ENCODE measurements at places on chromosomes 5 and 9. TPM values are rescaled to one million over a fixed set of nuclear protein-coding genes. Genes with fewer than 3 reads are reported as not detected.

DNA sequence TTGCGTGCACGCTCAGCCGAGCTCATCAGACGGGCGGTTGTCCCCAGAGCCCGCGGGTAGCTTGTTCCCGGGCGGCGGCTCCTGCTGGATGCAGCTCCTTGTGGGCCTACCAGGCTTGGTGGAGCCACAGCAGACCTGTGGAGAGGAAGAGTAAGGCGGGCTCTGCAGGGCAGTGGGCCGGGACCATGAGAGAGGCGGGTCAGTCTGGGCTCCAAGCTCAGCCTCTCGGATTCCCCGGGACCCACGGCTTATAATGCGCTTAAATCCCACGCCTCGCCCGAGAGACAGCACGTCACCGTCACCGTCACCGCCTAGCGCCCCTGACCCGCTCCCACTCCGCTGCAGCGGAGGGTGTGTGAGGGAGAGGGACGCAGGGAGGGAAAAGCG lies 1.9 kb upstream of the ANKRD18A start:
- peak; percentile 17 for DNase-seq

- DNase-seq: no peak
Observed at GRCh38 chr5:36877667-36878391, 1.3 kb downstream of the NIPBL start.

GRCh38 chr9:111661802-111662521 lies 557 bp downstream of the GNG10 start:
- no peak for DNase-seq

- DNase-seq: no peak
Observed at GRCh38 chr9:105658351-105658750, 3.9 kb upstream of the TAL2 start.

- no peak for DNase-seq
Observed at GRCh38 chr5:110463106-110463505, 263.4 kb downstream of the TMEM232 start.

DNA sequence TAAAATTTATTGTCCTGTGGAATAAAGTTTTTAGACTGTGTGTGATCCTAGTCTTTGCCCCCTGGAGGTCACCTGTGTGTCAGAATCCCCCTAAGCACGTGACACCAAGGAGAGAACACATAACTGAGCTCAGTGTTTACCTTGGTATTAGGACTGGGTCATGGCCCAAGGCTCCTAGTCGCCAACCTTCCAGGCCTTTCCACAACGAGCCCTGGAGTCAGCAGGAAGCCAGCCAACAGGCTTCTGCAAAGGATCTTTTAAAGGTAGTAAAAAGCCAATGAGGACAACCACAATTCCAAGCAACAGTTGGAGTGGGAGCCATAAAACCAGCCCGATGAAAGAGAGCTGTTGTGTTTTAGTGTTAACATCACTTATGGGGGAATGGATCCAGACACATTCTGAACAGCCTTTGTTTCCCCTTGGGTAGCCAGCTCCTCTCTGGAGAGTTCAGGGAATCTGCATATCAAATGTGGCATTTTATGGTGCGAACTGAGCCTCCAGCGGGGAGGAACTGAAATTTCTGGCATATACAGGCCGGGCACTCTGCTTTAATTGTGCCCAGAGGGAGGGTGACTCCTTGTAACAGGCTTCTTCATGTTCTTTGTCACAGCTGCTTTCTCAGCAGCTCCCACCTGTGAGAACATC lies 239.9 kb downstream of the FSTL4 start:
- DNase-seq: no peak

DNA sequence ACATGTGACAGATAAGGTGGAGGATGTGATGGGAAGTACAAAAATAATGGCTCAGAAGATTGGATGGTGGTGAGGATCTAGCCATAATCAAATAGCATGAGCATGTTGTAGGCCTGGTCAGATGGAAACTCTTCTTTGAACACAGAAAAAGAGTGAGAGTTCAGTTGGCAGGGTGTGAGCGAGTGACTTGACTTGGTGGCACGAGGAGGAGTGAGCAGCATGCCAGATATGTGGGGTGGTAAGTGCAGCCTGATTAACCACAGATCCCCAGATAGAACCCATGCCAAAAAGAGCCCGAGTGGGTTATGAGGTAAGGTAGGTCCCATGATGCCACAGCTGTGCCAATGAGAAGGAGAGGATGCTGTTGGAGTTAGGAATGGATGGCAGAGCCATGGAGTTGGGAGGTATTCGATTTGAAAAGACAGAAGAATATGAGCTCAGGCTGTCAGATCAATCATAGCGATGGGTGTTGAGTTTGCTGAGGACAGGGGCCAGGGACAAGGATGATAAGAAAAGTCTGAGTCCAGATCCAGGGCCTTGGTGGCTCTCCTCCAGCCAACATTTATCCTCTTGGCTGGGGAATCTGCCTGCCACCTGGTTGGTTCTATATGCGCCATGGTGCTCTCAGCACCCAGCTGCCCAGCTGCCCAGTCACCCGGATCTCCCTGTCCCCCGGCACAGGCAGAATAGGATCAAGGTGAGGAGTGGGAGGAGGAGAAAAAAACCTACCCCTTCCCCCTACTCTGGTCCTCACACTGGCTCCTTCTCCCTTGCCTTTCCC lies 16.5 kb downstream of the GARNL3 start:
- peak; percentile 70 for DNase-seq

Gene DNAJC21
- total RNA-seq: 61.2 TPM

GRCh38 chr9:34276772-34277171 lies 52.3 kb downstream of the KIF24 start:
- DNase-seq: no peak

- no peak for DNase-seq
Observed at GRCh38 chr9:13424204-13424603, 144.7 kb upstream of the MPDZ start.

Gene FAM151B
- total RNA-seq: 2.1 TPM

DNA sequence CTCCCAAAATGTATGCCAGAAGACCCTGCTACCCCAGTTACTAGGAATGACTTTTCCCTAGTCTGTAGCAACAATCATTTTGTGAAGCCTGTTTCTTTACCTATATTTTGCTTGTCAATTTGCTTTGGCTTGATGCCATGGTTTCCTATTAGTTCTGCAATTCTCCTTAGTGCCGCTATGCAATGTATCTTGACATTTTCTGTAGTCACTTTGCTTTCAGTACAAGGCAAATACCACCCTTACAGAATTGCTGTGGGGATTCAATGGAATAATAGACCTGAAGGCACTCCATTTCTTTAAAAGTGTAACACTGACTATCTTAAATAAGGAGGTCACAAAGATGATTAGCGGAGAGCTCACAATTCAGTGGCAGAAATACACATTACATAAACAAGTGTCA lies 291.1 kb downstream of the NR2F1-AS1 start:
- DNase-seq: no peak

DNA sequence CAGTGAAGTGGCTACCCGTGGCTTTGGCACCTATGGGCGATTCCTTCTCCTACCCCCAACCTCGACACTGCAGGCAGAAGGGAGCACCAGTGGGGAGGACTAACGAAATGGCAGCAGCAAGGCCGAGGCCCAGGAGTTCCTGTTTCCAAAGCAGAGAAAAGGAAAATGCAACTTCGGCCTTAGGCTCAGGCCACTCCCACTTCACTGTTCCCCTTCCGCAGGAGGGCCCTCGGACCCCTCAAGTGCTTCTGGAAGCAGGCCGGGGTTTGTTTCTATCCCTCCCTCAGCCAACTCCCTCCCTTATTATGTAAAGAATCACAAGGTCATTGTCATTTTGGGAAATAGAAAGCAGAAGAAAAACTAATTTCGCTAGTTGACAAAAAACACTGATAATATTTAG lies 36.4 kb upstream of the NKX2-5 start:
- DNase-seq: no peak

DNA sequence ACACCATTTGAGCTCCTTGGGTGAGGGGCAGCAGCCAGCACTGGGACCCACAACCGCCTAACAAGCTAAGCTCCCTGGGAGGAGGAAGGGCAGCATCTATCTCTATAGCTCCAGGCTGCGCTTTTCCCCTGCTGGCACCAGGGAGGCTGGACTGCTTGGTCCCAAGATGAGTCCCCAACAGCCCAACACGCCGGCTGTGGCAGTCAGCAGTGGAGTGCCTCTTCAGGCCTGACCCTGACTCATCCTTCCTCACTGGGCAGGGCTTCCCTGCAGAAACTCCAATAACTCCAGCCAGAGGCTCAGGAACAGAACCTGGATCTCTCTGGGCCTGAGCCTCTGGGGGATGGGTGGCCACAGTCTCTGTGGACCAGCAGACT lies 113.7 kb upstream of the ADAMTS16 start:
- DNase-seq: no peak

GRCh38 chr5:16881251-16881650 lies 54.8 kb downstream of the MYO10 start:
- DNase-seq: no peak

- DNase-seq: no peak
Observed at GRCh38 chr9:36127652-36128244, 8.8 kb upstream of the GLIPR2 start.

Gene OR1J2
- total RNA-seq: not detected

DNA sequence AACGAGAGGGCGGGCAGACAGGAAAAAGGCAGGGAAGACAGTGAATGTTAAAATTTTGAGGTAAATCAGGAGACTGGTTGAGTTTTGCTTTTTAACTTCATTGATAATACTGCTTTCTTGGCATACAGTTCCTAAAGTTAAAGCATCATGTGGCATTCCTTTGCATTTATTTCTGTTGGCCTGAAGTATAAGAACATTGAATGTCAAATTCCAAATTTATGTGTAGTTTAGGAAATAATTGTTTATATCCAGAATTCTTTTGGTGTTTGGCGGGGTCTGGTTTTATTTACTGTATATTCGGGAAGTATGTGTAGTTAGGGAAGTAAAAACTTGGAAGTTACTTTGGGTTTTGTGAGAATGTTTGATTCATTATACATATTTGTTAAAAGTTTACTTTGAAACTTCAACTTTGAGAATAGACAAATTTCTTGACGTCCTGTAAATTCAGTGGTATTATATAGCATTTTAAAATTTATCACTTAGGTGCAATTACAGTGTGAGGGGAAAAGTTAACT lies 83.2 kb downstream of the PTPDC1 start:
- no peak for DNase-seq

GRCh38 chr9:137076636-137077009 lies 694 bp upstream of the UAP1L1 start:
- DNase-seq: no peak

- no peak for DNase-seq
Observed at GRCh38 chr5:160445132-160445531, 23.5 kb downstream of the PTTG1 start.

- no peak for DNase-seq
Observed at GRCh38 chr9:121926351-121926801, 166.7 kb downstream of the TTLL11 start.

- DNase-seq: peak; percentile 47
Observed at GRCh38 chr5:82519558-82519957, 241.4 kb upstream of the RPS23 start.

- no peak for DNase-seq
Observed at GRCh38 chr5:170278611-170279458, 18.7 kb downstream of the LCP2 start.

Gene RAB3C
- 2.6 TPM for total RNA-seq

DNA sequence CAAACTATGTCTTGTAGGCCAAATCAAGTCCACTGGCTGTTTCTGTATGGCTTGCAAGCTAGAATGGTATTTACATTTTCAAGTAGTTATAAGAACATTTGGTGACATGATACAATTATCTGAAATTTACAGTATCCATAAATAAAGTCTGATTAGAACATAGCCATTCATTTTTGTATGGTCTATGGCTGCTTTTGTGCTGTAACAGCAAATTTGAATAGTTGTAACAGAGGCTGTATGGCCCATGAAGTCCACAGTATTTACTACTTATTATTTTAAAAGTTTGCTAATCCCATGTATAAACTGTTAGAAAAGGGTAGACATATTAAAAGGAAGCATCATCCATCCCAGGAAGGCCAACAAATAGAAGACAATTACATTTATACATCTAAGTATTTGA lies 17.7 kb downstream of the DHX29 start:
- DNase-seq: no peak

GRCh38 chr5:15248731-15249130 lies 251.2 kb upstream of the FBXL7 start:
- DNase-seq: no peak

GRCh38 chr9:109256336-109256735 lies 64.5 kb downstream of the EPB41L4B start:
- DNase-seq: no peak

GRCh38 chr5:171597946-171598640 lies 178.6 kb downstream of the FGF18 start:
- no peak for DNase-seq

GRCh38 chr9:121700165-121700831 lies 48.9 kb downstream of the DAB2IP start:
- no peak for DNase-seq

GRCh38 chr9:2228641-2229040 lies 213.5 kb downstream of the SMARCA2 start:
- no peak for DNase-seq
